ENCODE measurements at places on chromosomes 16 and 17. TPM values are rescaled to one million over a fixed set of nuclear protein-coding genes. Genes with fewer than 3 reads are reported as not detected.

DNA sequence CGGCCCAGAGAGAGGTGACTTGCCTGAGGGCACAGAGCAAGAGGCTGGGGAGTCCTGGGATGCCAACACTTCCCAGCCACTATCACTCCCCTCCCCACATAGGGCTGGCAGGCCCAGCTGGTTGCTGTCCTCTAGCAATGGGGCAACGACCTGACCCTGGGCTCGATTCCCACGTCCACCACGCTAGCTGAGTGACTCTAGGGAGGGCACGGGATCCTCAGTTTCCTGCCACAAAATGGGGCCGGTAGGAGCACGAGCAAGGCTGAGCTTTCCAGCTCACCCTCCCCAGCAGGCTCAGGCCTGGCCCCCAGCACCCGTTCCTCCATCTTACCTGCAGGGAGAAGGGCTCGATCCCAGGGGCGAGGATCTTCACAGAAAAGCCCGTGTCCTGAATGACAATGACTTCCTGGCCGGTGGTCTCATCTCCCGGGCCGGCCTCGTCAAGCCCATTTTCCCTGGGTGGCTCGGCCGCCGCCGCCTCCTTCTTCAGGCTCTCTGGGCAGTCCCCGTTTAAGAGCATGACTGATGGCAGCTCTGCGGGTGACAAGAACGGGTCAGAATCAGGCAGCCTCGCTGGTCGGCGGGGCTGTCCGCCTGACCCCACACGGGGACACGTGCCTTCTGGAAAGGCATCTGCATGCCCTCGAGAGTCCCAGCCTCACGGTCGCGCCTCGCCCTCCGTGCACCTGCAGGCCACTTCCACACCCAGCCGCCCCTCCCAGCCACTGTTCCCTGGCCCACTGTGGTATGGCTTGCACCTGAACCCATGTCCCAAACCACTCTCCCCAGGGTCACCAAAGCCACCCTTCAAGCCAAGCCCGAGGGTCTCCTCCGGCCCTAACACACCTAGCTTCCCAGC lies 7.3 kb downstream of the CLUH start:
- no peak for ATAC-seq

- ATAC-seq: no peak
Measured at GRCh38 chr16:23537390-23537789, 19.8 kb downstream of the EARS2 start.

- no peak for ATAC-seq
Measured at GRCh38 chr17:58813712-58814111, 58.1 kb downstream of the PPM1E start.

DNA sequence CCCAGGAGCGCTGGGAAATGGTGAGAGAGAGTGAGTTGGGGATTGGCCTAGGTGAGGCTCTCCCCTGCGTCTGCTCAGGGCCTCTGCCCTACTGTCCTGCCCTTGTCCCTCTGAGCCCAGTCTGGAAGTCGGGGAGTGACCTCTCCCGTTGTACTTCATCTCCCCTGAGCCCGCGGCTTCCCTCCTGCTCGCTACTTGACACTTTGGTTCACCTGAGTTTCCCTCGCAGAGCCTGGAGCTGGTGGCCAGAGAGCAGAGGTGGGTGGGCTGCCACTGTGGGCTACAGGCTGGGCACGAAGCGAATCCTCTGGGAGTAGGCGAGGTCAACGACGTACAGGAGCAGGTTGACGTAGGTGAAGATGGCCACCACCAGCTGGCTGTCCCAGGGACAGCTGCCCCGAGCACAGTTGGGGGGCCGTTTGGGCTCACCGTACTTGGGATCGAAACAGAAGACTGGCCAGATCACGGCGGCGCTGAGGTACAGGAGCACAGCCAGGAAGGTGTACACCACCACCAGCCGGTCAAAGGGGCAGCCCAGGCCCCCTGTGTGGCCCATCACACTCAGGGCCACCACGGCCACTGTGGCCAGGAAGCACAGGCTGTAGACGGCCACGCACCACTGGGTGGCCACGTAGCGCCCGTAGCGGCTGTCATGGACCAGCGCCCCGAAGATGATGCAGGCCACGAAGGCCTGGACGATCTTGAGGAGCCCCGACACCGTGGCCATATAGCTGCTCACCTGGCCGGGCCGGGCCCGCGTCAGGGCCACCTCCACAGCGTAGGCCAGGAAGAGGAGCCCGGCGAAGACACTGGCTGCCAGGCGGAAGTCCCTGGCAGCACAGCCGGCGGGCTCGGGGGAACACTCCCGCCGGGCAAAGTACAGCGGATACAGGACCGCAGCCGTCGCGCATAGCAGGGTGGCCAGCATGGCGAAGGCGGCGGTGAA lies 3.7 kb upstream of the PYCR1 start:
- ATAC-seq: no peak

GRCh38 chr17:27315322-27315721 lies 21.4 kb downstream of the WSB1 start:
- peak; percentile 87 for ATAC-seq

DNA sequence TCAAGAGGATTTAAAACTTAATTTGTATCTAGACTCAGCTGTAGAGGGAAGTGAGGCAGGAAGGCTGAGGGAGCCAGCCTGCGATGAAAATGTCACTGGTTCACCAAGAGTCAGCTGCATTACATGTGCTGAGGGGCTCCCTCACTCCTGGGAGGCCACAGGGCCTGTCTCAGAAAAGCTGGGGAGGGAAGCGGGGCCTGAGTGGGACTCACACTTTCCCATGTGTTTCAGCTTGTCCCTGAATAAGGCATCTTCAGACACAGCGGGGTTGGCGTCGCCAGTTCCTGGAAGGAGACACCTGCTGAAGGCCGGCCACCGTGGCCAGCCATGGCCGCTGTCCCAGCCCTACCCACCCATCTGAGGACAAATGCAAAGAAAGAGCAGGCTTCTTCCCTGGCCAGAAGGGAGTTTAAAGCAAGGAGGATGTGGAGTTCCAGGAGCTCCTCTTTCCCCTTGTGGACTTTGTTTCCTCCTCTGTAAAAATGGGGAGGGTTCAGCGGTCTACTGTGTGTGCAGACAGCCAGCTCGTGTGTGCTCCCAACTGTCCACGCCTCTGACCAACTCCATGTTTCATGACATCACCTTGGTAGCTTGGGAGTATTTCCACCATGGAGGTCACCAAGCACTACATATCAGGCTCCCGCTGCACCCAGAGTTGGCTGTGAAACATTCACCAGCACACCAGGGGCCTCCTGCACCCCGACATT lies 19.2 kb upstream of the MRPS23 start:
- ATAC-seq: no peak

TBC1D26 gene
- not detected for total RNA-seq

CLDN6 gene
- not detected for total RNA-seq
